ENCODE measurements at places on chromosomes 1 and 21.

GRCh38 chr1:60813071-60813470 is 269.3 kb upstream of the NFIA start:
- DNase-seq, result no peak

GRCh38 chr1:184276416-184276815 is 110.4 kb upstream of the C1orf21 start:
- DNase-seq, result no peak

GRCh38 chr21:46011267-46011967 is 29.8 kb downstream of the COL6A1 start:
- DNase-seq, result no peak

GRCh38 chr1:90731382-90732050 is 14.4 kb upstream of the BARHL2 start:
- no peak for DNase-seq

DNA sequence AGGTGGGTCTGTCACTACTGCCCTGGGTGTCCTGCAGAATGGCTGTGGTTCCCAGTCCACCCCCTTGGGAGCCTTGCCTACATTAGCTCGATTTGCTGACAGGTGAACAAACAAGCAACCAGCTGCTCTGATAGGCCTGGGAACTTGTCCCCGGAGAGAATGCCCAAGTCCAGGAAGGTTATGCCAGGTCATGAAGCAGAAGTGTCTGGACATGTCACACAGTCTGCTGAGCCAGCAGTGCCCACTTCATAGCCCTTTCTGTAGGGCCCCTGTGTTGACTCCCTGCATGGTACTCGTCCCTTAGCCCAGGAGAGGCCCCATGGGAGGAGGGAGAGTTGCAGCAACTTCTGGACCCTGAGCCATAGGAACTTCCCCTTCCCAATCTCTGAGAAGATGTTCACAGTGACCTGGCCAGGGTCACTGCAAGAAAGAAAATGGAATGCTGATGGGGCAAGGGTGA is 31.0 kb downstream of the UCK2 start:
- no peak for DNase-seq

DNA sequence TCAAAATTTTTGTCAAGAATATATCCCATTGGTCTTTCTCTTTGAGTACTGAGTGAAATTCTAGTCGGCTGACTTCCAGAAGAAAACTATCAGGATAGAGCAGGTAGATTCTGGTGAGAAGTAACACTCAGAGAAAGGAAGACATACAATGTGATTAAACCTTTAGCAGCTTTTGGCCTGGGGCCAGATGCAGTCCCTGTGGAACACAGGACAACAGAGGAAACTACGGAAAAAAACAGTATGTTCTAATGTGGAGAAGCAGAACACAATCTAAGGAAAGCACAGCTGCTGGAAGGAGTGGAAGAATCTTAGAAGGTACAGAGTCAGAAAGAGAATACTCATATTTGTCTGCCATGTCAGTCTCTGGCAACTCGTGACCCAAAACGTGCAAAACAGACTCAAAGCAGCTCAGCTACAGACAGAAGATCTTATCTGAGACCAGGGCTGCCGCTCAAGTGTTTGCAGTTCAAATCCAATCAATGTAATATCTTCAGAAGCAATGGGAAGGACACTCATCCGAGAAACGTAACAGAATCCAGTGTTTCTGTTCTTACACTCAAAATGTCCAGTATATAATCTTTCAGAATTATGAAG is 283.8 kb downstream of the MRPL39 start:
- no peak for DNase-seq

GRCh38 chr1:71695084-71695483 is 587.3 kb downstream of the NEGR1 start:
- DNase-seq, result no peak

- DNase-seq, result no peak
These were observed 63.8 kb downstream of the CLSTN1 start for GRCh38 chr1:9759939-9760338.

GRCh38 chr1:22177354-22178003 is 34.6 kb upstream of the WNT4 start:
- no peak for DNase-seq

GRCh38 chr1:59367301-59368007 is 70.6 kb downstream of the FGGY start:
- DNase-seq, result peak; percentile 74

- no peak for DNase-seq
These were observed 6.3 kb upstream of the ERRFI1 start for GRCh38 chr1:8032366-8032910.

- no peak for DNase-seq
These were observed 39.4 kb upstream of the FMOD start for GRCh38 chr1:203390298-203390697.

DNA sequence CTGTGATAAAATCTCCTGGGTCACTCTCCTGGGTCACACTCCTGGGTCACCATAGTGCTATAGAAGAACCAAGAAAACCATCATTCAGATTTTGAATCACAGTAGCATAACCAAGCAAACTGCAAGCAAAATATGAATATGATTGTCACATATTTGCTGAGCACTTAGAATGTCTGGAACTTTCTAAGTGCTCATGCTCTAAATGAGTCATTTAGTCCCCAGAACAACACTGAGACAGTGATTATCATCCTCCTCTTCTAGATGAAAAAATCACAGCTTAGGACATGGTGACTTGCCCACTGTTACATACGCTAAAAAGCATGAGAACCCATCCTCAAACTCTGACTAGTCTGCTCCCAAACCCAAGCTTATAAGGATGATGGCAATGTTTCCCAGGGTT is 39.5 kb upstream of the DDAH1 start:
- no peak for DNase-seq

DNA sequence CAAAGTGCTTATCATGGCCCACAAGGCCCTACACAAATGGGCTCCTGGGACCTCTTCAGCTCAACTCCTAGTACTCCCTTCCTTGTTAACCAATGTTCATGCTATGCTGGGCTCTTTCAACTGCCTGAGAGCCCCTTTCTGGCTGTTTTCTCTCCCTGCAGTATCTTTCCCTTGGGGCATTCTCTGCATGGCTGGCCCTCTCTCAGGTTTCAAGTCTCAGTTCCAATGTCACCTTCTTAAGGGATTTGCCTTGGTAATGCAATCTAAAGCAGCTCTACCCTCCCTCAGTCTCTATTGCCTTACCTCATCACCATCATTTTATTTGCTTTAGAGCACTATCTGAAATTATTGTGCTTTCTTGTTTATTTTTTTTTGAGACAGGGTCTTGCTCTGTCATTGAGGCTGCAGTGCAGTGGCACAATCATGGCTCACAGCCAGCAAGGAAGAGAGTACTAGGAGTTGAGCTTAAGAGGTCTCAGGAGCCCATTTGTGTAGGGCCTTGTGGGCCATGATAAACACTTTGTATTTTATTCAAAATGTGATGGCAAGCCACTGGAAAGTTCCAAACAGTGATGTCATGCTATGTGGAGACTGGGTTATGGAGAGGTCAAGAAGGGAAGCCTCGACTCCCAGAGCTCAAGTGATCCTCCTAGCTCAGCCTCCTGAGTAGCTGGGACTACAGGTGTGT is 63.4 kb upstream of the SRSF10 start:
- no peak for DNase-seq

- no peak for DNase-seq
These were observed 31.6 kb upstream of the PAX7 start for GRCh38 chr1:18599086-18599485.

DNA sequence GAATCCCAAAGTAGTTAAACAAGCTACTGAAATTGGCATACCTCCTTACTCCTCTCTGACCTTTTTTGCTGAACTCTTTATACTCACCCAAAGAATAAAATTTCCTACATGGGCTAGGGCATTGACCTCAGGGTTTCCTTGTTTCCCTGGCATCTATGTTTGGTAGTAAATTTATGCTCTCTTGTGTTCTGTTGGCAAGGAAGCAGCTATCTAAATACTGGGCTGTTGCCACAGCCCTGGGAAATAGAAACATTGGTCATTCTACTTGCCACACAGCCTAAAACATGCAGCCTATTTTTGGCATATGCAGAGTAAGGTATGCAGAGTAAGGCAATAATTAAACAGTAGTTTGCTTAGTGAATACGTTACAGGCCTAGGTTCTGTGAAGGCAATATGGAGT is 351.4 kb downstream of the HLX start:
- DNase-seq, result no peak

DNA sequence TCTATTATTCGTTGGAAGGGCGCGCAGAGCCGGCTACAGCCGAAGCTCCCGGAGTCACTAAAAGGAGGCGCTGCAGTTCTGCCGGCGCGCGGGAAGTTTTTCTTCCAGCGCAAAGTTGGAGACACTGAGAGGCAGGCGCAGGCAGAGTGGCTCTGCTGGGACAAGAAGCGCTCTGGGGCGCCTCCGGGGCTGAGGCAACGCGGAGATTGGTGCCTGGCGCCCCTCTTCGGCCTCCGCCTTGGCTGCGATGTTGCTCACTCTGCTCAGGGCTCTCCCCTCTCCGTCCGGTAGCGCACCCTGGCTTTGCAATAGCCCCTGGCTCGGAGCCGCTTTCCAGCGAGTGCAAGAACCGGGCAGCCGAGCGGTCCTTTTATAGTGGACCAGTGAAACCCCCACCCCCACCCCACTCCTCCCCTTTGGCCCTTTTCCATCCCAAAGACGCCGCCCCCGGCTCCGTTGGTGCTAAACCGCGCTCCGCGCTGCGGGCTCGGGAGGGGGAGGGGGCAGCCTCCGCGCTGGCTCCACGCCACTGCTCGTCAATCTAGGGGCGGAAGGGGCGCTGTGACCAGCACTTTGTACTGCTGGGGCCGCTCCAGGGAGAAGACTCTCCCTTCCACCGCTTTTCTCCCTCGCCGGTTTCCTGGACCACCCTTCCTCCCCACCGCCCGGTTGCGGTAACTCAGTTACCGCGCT is at the start of gene ADAMTS1:
Gene ADAMTS1 (minus strand): TSS at position 344 of the 693 bp plus-strand sequence. CDS start 455 bp downstream, outside the sequence.
- DNase-seq, result no peak

GRCh38 chr1:183365093-183365492 is 53.1 kb downstream of the NMNAT2 start:
- DNase-seq, result no peak

Measured in kidney epithelial cell (primary cell).